ENCODE measurements at places on chromosomes 16 and 17. TPM values are rescaled to one million over a fixed set of nuclear protein-coding genes. Genes with fewer than 3 reads are reported as not detected.

CCL4 gene
- not detected for total RNA-seq

SLC47A1 gene
- 3.1 TPM for total RNA-seq

C1QTNF8 gene
- 0.15 TPM for total RNA-seq

ALOX12B gene
- total RNA-seq = 1.2 TPM

TBC1D3 gene
- total RNA-seq = not detected

CCL22 gene
- total RNA-seq = not detected

AXIN2 gene
- 49.8 TPM for total RNA-seq

GRB7 gene
- 74.3 TPM for total RNA-seq

FNDC8 gene
- total RNA-seq = not detected

ABI3 gene
- 0.21 TPM for total RNA-seq

CRYM gene
- total RNA-seq = 21.0 TPM

DCTN5 gene
- total RNA-seq = 82.2 TPM

ZNRF1 gene
- total RNA-seq = 44.9 TPM

PRKCB gene
- total RNA-seq = 1.4 TPM

TMEM235 gene
- not detected for total RNA-seq

KRT28 gene
- total RNA-seq = not detected

LSM12 gene
- total RNA-seq = 106 TPM

CES1 gene
- total RNA-seq = not detected

MAP2K6 gene
- total RNA-seq = 53.0 TPM

SLC16A11 gene
- total RNA-seq = 0.70 TPM

RGS11 gene
- total RNA-seq = 5.8 TPM

C17orf113 gene
- total RNA-seq = 2.9 TPM

ERN2 gene
- 1.2 TPM for total RNA-seq

LRRC37A3 gene
- total RNA-seq = 25.3 TPM

USH1G gene
- 0.23 TPM for total RNA-seq

MT1F gene
- total RNA-seq = 6.8 TPM

KRTAP9-9 gene
- not detected for total RNA-seq

SLC5A10 gene
- 0.29 TPM for total RNA-seq

HP gene
- 6.8 TPM for total RNA-seq

ABCA8 gene
- not detected for total RNA-seq

FOXF1 gene
- not detected for total RNA-seq

VASN gene
- total RNA-seq = 10.4 TPM

Data from endodermal cell (in vitro differentiated cells).